ENCODE measurements at places on chromosomes 12 and 14.

DNA sequence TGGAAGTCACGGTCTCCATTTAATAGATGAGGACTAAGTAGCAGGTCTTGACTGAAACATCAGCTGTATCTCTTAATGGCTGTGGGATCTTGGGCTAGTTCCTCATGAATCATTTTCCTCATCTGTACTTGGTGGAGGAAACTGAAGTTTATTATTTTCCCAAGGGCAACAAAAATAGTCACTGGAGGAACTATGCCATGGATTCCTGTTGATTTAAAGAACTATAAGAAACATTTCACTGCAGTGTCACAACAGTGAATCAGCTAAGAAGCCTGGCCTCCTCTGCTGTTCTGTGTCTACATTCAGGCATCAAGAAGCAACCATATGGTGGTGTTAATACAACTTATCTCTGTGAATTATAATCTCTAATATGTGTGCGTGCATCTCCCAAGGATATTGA lies 200.5 kb downstream of the STXBP6 start:
- no peak for DNase-seq

GRCh38 chr12:106978035-106978800 lies 8.7 kb downstream of the MTERF2 start:
- DNase-seq, result no peak

GRCh38 chr12:67943141-67943892 lies 45.9 kb upstream of the IFNG-AS1 start:
- peak; percentile 35 for DNase-seq

GRCh38 chr12:113896194-113896593 lies 69.9 kb downstream of the RBM19 start:
- DNase-seq, result no peak

- no peak for DNase-seq
Observed at GRCh38 chr12:66050610-66051009, 79.9 kb downstream of the LLPH start.

GRCh38 chr12:94525951-94526350 lies 66.3 kb upstream of the CEP83 start:
- DNase-seq, result no peak
